ENCODE measurements at places on chromosomes 16 and 17. TPM values are rescaled to one million over a fixed set of nuclear protein-coding genes. Genes with fewer than 3 reads are reported as not detected.

The VAC14 gene
- 63.8 TPM for total RNA-seq

- no peak for DNase-seq
Measured at GRCh38 chr17:82349287-82349701, 9.8 kb upstream of the TEX19 start.

DNA sequence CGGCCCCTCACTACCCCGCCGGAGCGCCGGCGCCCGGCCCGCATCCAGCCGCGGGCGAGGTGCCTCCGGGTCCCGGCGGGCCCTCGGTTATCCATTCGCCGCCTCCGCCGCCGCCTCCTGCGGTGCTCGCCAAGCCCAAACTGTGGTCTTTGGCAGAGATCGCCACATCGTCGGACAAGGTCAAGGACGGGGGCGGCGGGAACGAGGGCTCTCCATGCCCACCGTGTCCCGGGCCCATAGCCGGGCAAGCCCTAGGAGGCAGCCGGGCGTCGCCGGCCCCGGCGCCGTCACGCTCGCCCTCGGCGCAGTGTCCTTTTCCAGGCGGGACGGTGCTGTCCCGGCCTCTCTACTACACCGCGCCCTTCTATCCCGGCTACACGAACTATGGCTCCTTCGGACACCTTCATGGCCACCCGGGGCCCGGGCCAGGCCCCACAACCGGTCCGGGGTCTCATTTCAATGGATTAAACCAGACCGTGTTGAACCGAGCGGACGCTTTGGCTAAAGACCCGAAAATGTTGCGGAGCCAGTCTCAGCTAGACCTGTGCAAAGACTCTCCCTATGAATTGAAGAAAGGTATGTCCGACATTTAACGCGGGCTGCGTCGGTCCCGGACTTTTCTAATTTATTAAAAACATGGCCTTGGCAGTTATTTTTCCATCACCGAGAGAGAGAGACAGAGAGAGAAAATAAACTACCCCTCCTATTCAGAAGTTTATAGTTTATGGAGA is 2.8 kb downstream of the IRX5 start:
- DNase-seq: no peak

GRCh38 chr16:70737377-70738082 is 51.7 kb upstream of the MTSS2 start:
- no peak for DNase-seq

Measured in Calu3 (cell line).